ENCODE measurements at places on chromosomes 3 and 15.

GRCh38 chr3:185059766-185060165 is 93.1 kb downstream of the C3orf70 start:
- no peak for DNase-seq

- no peak for DNase-seq
Measured at GRCh38 chr15:96106181-96106580, 224.3 kb upstream of the NR2F2 start.

DNA sequence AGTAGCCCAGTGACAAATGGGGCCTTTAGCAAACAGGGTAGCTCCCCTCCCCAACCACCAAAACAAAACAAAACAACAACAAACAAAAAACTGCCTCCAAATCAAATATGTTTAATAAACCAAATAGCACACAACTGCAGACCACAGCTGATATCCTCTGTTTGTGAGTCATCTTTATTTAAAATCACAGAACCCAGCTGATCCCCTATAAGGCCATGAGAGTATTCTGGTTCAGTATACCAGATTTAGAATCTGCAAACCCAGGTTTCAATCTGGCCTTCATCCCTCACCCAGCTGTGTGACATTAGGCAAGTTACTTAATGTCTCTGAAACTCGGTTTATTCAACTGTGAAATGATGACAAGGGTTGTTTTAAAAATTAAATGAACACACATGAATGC is 124.5 kb downstream of the SUCLG2 start:
- no peak for DNase-seq

DNA sequence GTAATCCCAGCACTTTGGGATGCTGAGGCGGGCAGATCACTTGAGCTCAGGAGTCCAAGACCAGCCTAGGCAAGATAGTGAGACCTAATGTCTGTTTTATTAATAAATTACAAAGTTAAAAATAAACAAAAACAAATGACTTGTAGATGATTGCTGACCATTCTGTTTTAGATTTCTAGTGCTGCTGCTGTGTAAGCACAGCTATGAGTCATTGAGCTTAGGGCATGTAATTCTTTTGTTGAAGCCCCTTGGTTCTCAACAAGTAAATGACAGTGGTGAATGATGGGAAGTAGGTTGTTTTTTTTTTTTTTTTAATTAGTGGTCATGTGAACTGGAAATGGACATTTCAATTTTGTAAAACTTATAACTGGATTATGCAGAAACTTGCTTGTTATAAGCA is 63.3 kb downstream of the LEO1 start:
- DNase-seq: no peak

DNA sequence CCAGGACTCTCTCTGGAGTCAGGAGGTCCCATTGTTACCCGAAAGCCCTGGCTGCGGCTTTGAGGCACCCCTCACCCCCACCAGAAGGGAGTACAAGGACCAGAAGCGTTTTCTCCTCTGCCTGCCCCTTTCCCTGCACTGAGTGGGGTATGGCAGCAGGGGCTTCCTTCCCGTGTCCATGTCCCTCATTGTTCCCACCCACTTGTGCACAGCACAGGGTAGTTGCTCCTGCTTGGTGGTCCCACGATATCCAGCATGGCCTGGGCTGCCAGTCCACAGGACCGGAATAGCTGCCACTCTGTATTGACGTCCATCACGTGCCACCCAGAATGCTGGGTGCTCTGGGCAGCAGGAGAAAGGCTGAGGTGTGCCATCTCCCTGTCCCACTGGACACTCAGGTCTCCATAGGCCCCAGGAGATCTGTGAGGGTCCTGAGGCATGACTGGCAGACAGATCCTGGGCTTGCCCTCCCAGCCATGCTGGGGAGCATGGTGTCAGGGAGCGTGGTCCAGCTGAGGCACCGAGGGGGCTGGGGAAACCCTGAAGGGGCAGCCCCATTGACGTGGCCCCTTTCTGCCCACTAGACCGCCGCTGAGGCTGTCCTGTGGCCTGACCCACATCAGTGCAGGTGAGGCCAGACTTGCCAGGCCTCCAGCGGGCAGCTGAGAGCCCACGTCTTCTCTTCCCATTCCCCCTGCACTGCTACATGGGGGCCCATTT is 45.3 kb upstream of the SEC22A start:
- no peak for DNase-seq

GRCh38 chr15:59166166-59166565 is 40.5 kb upstream of the LDHAL6B start:
- DNase-seq: no peak

GRCh38 chr3:185739264-185739701 is 85.6 kb downstream of the IGF2BP2 start:
- no peak for DNase-seq

GRCh38 chr15:29776859-29777258 is 45.4 kb downstream of the TJP1 start:
- no peak for DNase-seq

DNA sequence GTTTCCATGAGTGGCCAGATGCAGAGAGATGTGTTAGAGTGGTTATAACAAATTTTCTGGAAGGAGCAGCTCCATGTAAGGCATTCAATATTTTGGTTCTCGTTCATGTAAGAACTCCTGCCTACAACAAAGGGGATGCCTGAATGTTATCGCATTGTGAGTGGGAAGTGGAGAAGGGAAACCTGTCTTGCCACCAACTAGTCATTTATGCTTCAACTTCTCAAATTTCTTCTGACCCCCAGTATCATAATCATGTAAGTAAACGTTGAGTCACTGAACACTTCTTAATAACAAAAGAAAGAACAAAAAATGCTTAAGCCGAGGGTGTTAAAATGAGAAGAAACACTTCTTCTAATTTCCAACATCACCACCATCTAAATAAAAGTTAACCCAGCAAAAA is 62.0 kb upstream of the MRPL3 start:
- no peak for DNase-seq

DNA sequence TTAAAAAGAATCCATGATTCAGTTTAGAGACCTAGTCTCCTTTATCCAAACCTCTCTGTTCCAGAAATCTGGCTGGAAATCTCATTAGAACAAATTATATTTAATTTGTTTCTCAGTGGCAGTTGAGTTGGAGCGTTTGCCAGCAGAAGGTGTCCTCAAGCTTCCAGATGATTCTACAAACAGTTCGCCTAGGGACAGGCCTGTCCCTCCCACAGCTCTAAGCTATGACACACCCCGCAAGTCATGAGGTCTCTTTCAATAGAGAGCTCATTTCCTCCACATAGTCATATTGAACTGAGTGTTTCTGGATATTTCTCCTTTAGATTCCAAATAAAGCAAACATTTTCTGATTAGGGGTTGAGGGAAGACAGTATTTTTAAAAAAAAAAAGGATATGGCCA is 230.3 kb downstream of the ATP8B4 start:
- no peak for DNase-seq

DNA sequence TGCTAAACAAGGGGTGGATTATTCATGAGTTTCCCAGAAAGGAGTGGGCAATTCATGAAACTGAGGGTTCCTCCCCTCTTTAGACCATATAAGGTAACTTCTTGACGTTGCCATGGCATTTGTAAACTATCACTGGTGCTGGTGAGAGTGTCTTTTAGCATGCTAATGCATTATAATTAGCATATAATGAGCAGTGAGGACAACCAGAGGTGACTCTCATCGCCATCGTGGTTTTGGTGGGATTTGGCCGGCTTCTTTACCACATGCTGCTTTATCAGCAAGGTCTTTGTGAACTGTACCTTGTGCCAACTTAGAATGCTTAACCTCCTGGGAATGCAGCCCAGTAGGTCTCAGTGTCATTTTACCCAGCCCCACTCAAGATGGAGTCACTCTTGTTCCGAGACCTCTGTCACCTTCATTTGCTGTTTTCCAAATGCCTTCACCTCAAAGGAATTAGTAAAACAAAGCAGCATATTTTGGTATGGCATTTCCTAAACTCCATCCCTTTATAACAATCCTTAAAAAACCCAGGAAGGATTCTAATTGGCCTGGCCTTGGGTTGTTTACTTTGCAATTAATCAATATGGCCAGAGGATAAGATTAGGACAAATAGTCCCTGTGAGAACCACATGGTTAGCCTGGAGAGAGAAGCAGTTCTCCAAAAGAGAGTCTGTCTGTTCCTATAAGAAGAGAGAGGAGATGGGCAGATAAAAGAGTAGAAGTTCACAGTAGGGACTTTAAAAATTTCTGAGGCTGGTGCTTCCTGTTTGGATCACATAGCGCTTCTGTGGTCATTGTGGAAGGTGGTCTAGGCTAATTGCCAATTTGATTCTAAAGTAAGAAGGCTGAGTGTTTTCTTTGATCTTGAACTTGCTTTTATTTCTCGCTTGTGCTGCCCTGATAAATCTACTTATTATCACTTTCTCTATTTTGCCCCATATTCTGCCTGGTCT is 155.2 kb upstream of the EOMES start:
- DNase-seq: no peak

GRCh38 chr15:26518885-26519284 is 254.0 kb downstream of the GABRB3 start:
- DNase-seq: no peak

- peak; percentile 33 for DNase-seq
Measured at GRCh38 chr3:70064194-70064779, 64.8 kb downstream of the SAMMSON start.

DNA sequence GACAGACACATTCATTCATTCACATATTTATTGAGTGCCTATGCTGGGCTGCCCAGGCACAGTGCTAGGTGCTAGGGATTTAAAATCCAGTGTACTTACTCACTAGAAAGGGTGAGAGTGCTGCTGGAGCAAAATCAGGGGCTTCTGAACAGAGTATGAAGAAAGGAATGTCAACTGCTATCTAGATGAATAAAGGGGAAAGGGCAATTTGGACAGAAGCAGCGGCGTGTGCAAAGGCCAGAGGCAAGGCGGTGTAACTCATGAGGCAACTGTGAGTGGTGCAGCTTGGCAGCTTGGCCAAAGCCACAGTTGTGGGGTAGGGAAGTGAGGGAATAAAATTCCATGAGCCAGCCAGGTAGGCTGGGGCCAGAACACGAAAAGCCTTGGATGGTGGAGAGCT is 76.7 kb downstream of the RAD18 start:
- no peak for DNase-seq

DNA sequence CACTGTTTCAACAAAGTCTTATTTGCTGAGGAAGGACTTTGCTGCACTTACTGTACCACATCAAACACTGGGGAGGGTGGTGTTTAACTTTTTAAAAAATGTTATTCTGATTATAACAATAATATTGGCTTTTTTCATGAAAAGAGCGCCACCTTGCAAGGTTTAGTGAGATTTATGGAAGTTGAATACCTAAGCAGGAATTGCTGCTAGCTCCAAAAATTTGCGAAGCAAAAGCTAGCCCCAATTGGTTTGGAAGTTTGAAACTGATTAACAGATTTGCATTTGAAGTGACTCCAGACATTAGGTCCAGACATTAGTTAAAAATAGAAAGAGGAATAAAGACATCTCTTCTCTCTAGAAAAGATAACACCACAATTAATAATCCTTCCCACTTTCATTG is 6.7 kb downstream of the ZIC1 start:
- DNase-seq: no peak

DNA sequence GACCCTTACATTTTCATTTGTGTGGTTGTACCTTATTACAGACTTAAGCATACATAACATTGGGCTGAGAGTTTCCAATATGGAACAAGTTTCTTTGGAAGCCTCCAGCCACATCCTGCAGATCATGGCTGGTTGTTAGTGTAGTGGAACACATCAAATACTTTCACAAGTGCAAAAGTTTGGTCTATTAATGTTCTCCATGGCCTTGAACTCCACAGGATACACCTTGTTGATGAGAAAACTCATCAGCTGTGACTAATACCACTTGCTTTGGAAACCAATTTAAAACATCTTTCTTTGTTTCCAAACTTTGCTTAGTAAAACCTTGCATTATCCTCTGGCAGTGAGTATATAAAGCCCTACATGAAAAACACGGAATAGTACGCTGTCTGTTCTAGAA is 46.1 kb downstream of the MYZAP start:
- DNase-seq: no peak

DNA sequence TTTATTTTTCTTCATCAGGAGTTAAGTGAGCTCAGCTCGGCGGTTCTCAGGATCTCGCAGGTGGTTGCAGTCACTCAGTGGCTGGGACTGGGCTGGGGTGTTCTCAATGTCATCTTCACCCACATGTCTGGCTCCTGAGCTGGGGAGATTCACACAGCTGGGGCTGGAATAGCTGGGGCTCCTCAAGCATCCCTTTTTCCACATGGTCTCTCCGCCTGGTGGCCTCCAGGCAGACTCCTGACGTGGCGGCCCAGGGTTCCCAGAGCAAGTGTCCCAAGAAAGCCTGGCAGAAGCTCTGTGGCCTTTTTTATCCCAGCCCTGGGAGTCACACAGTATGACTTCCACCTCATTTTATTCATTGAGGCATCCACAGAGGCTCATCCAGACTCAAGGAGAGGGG is 84.1 kb upstream of the ANKRD34C start:
- DNase-seq: no peak

- no peak for DNase-seq
Measured at GRCh38 chr3:59795756-59796155, 745.9 kb upstream of the CFAP20DC start.
